Right atrium auricular region (tissue), 2 donors: ENCODE measurements at places on chromosomes 2 and 18. TPM values are rescaled to one million over a fixed set of nuclear protein-coding genes. Genes with fewer than 3 reads are reported as not detected.

Gene CCDC148
- total RNA-seq: 0.20 TPM

Gene OR6B2
- total RNA-seq: not detected

DNA sequence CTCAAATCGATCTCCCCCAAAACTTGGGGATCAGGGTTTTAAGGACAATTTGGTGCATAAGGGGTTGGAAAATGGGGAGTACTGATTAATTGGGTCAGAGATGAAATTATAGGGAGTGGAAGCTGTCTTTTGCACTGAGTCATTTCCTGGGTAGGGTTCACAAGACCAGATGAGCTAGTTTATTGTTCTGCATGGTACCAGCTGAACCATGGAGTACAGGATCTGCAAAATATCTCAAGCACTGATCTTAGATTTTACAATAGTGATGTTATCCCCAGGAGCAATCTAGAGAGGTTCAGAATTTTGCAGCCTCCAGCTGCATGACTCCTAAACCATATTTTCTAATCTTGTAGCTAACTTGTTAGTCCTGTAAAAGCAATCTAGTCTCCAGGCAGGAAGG, 73.1 kb downstream of the CPO start:
- no peak for DNase-seq
- no peak overlapping the region for H3K4me3 ChIP-seq
- no peak overlapping the region for H3K27ac ChIP-seq
- H3K4me1 ChIP-seq: no peaks in the 10 kb centered on the region
- H3K27me3 ChIP-seq: no peaks in the 10 kb centered on the region

Gene GCG
- not detected for total RNA-seq

DNA sequence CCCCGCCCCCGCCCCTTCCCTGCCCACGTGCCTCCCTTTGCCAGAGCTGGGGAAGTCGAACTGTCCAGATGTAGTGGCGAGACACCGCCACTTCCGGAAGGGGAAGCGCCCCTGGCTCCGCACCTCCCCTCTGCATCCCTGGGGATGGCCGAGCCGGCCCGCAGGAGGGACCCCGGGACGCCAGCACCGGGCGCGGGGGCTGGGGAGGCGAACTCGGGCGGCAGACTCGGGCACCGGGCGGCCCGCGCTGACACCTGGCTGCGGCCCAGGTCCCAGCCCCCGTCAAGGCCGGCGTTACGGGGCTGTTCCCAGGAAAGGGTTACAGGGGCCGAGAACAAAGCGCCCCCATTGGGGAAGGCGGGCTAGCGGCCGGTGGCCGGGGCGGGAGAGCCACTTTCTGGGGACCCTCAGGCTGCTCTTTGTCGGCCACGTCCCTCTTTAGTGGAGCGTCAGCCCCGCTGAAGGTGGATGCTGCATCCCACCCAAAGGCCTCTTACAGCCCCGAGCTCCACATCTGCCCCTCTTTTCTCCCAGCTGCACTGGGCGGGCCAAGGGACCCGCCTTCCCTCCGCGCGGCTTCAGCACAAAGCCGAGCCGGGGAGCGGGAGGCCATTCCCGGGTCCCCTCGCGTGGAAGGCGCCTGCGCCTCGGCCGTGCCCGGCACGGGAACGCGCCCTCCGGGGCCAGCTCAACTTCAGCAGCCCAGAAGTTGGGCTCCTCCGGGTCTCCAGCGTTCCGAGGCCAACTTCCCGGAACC, 1.3 kb downstream of the SDC1 start:
- no peaks in the 10 kb centered on the region for H3K27me3 ChIP-seq
- H3K27ac ChIP-seq: no peak overlapping the region
- no peaks in the 10 kb centered on the region for H3K36me3 ChIP-seq

DNA sequence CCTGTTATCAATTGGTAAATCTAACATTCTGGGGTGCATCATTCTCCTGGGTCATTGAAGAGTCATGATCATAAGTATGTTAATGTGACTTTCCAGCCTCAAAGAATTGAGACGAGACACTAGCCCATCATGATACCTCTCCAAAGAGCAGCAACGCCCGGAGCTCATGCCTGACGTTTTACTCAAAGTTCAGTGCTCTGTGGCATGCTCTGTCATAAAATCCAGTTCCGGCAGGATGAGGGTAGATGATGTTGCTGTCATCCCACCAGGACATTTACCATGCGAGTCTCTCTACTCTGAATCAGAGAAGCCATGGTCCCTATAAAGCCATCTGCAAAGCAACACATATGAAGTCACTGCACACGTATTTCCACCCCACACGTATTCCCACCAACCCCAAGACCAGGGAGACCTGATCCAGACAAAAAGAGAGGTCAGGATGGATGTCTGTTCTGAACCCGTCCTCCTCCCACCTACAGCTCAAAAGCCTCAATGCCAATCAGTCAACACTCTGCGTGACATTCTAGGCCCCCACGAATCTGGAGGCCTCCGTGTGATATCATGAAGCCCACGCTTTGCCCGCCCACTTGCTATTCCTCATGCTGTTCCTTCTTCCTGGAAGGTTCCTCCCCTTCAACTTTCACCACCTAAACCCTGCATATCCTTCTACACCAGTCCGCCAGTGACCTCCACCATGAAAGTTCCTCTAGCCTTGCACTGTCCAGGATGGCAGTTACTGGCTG, 85.8 kb downstream of the DNMT3A start:
- no peaks in the 10 kb centered on the region for H3K4me1 ChIP-seq
- peaks cover 20% of the 10 kb centered on the region for H3K36me3 ChIP-seq
- no peaks in the 10 kb centered on the region for H3K27me3 ChIP-seq
- no peak for DNase-seq
- H3K4me3 ChIP-seq: no peak overlapping the region
